ENCODE measurements at places on chromosomes 6 and 20.

- DNase-seq = no peak
Observed at GRCh38 chr6:102398788-102399390, 1005.4 kb downstream of the GRIK2 start.

DNA sequence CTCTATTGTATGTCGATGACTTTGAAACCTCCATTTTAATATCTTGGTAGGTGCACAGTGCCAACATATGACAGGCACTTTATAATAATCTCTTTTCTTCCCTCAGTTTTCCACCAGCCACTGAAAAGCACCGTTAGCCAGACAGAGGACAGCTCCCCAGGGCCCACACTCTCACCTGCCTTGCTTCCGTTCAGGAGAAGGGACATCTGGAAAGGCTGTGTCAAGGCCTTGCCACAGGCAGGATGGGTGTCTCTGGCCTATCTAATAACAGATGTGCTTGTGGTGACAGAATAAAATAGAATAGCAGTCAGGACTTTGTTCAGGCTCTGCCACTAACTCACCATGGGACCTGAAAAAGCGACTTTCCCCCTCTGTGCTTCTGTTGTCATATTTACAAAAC, 75.5 kb upstream of the CCDC167 start:
- no peak for DNase-seq

- DNase-seq = peak; percentile 84
Observed at GRCh38 chr20:62887152-62887859, 25.7 kb upstream of the TCFL5 start.

DNA sequence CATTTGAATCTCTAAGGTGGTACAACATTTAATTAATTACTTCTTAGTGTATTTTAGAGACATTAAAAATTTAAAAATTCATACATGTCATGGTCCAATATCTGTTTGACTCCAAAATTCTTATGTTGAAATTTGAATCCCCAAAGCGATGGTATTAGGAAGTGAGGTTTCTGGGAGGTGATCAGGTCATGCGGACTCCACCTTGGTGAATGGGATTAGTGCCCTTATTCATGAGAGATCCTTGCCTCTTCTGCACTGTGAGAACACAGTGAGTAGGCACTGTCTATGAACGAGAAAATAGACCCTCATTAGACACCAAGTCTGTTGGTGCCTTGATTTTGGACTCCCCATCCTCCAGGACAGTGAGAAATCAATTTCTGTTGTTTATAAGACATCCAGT, 254.7 kb downstream of the PTPRK start:
- no peak for DNase-seq

GRCh38 chr20:1946762-1947534, 46.9 kb downstream of the PDYN start:
- DNase-seq = no peak

DNA sequence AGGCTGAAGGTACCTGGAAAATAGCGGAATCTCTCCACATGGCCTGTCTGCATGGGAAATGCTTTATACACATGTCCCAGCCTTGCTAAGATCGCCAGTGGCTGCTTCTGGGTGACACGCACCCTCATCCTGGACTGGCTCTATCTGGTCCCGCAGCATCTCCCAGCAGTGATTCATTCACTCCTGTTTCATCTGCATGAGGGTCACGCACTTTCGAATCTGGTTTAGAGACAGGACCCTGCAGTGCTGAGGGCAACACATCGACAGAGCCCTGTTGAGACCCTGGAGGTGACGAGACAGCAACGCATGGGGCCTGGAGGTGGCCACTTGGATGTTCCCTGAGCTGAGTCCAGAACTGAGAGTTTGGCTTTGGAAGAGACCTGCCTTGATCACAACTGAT, 136.5 kb downstream of the SMOC2 start:
- DNase-seq = no peak

GRCh38 chr6:101402622-101403031, 9.1 kb downstream of the GRIK2 start:
- DNase-seq = no peak

DNA sequence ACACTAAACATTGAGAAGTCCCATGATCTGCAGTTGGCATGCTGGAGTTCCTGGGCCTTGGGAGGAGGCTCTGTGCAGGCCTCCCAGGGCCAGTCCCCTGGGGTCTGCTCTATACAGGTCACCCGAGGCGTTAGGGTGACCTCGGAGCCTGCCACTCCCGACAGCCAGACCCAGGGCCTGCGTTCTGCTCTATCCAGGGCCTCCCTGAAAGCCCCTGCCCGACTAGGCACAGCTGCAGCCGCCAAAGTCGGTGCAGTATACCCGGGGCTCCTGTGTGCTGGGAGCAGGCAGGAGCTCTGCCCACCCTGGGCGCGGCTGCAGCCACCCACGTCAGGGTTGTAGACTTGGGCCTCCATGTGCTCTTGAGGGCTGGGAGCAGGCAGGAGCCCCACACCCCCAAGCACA, 6.3 kb upstream of the OR14J1 start:
- no peak for DNase-seq

All from GF-D8 (cell line).